H1 (cell line): ENCODE measurements at places on chromosomes 11 and 22. TPM values are rescaled to one million over a fixed set of nuclear protein-coding genes. Genes with fewer than 3 reads are reported as not detected.

APOL3 gene
- total RNA-seq = not detected in 2 replicates

MICALL1 gene
- total RNA-seq = 25.8 and 32.1 TPM in 2 replicates

ADM2 gene
- total RNA-seq = 7.5 and 8.0 TPM in 2 replicates

DTX4 gene
- total RNA-seq = 18.8 and 20.0 TPM in 2 replicates

CFAP68 gene
- 21.4 and 22.6 TPM in 2 replicates for total RNA-seq

ESAM gene
- 0.17 TPM in 1 of 2 replicates, not detected in the other for total RNA-seq

RAB38 gene
- 16.0 and 16.5 TPM in 2 replicates for total RNA-seq

ALDH3B1 gene
- 0.27 and 0.32 TPM in 2 replicates for total RNA-seq

OR5P2 gene
- not detected in 2 replicates for total RNA-seq

SORL1 gene
- 65.5 and 66.6 TPM in 2 replicates for total RNA-seq

SLC22A12 gene
- total RNA-seq = not detected in 2 replicates

MYH9 gene
- 295 and 322 TPM in 2 replicates for total RNA-seq

MRGPRF gene
- 11.0 and 11.9 TPM in 2 replicates for total RNA-seq

SLC17A6 gene
- 0.73 and 1.6 TPM in 2 replicates for total RNA-seq

SSH3 gene
- 19.8 and 23.6 TPM in 2 replicates for total RNA-seq

SYT7 gene
- 10.5 and 10.6 TPM in 2 replicates for total RNA-seq

SPDYC gene
- not detected in 2 replicates for total RNA-seq

ANGPTL5 gene
- total RNA-seq = not detected in 2 replicates

SLC25A18 gene
- 2.2 and 2.8 TPM in 2 replicates for total RNA-seq

FOXRED2 gene
- 27.8 and 31.5 TPM in 2 replicates for total RNA-seq

SIAE gene
- 1.7 and 2.3 TPM in 2 replicates for total RNA-seq

GAL3ST1 gene
- 10.5 and 11.0 TPM in 2 replicates for total RNA-seq

MS4A1 gene
- not detected in 2 replicates for total RNA-seq

FOLH1 gene
- total RNA-seq = 0.31 and 0.56 TPM in 2 replicates

CASTOR1 gene
- 8.4 and 10.3 TPM in 2 replicates for total RNA-seq

DPP3 gene
- 82.7 and 86.4 TPM in 2 replicates for total RNA-seq

OR52E1 gene
- not detected in 2 replicates for total RNA-seq

CASP1 gene
- total RNA-seq = not detected in 2 replicates

FGF3 gene
- total RNA-seq = not detected in 2 replicates

ANO3 gene
- not detected in 2 replicates for total RNA-seq

GGTLC3 gene
- not detected in 2 replicates for total RNA-seq

CLTCL1 gene
- 12.4 and 17.3 TPM in 2 replicates for total RNA-seq

MMP13 gene
- total RNA-seq = not detected in 2 replicates

RAG2 gene
- not detected in 2 replicates for total RNA-seq

OSBP2 gene
- 3.4 and 3.7 TPM in 2 replicates for total RNA-seq

OR2AG1 gene
- total RNA-seq = not detected in 2 replicates

JAML gene
- 0.58 and 0.86 TPM in 2 replicates for total RNA-seq

GCAT gene
- 24.3 and 24.5 TPM in 2 replicates for total RNA-seq

RBMXL2 gene
- total RNA-seq = not detected in 2 replicates

KCNK4 gene
- 0.19 TPM in 1 of 2 replicates, not detected in the other for total RNA-seq

CLP1 gene
- total RNA-seq = 29.3 and 29.9 TPM in 2 replicates

BDNF gene
- 5.4 and 6.0 TPM in 2 replicates for total RNA-seq

MRGPRE gene
- total RNA-seq = not detected in 2 replicates

OR52N4 gene
- total RNA-seq = not detected in 2 replicates

TRPM5 gene
- 0.11 TPM in 1 of 2 replicates, not detected in the other for total RNA-seq

FOSL1 gene
- total RNA-seq = 6.3 and 7.5 TPM in 2 replicates

TPP1 gene
- 34.9 and 36.1 TPM in 2 replicates for total RNA-seq

GAB4 gene
- total RNA-seq = 0.17 and 0.94 TPM in 2 replicates

RCOR2 gene
- total RNA-seq = 78.0 and 80.1 TPM in 2 replicates

SERPING1 gene
- 50.9 and 57.3 TPM in 2 replicates for total RNA-seq

ACCS gene
- 4.3 and 6.0 TPM in 2 replicates for total RNA-seq

NRIP3 gene
- total RNA-seq = 7.1 and 7.8 TPM in 2 replicates

DLG2 gene
- 14.3 and 17.0 TPM in 2 replicates for total RNA-seq

NRGN gene
- 0.60 and 0.75 TPM in 2 replicates for total RNA-seq

MGAT3 gene
- total RNA-seq = 8.5 and 9.2 TPM in 2 replicates
